ENCODE measurements at places on chromosomes 7 and 10.

DNA sequence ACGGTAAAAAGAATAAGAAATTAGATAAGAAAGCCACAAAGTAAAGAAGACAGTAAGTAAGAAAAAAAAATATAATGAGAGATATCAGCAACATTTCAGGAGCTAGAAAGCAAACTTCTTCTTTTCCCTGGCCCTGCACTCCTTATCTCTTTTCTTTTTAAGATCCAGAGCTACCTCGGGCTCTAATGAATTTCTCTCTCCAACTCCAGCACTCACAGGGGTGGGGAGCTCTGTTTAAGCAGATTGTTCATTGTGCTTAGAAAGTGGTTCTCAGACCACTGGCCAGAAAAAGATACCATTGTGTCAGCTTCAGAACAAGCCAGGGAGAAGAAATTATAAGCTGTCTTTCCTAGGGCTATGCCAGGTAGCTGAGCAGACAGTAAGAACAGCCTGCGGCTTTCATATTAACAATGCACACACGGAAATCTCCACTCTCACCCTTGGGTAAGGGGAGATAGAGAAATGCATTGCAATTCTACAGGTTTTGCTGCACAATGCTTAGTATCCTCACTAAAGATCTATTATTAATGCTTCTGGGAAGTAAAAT is 19.3 kb downstream of the OR2F1 start:
- DNase-seq, result no peak

GRCh38 chr7:15831606-15832005 is 145.1 kb upstream of the MEOX2 start:
- DNase-seq, result no peak

GRCh38 chr10:121237718-121238117 is 360.5 kb downstream of the FGFR2 start:
- no peak for DNase-seq

- no peak for DNase-seq
Observed at GRCh38 chr10:76974017-76974691, 663.5 kb downstream of the KCNMA1 start.

DNA sequence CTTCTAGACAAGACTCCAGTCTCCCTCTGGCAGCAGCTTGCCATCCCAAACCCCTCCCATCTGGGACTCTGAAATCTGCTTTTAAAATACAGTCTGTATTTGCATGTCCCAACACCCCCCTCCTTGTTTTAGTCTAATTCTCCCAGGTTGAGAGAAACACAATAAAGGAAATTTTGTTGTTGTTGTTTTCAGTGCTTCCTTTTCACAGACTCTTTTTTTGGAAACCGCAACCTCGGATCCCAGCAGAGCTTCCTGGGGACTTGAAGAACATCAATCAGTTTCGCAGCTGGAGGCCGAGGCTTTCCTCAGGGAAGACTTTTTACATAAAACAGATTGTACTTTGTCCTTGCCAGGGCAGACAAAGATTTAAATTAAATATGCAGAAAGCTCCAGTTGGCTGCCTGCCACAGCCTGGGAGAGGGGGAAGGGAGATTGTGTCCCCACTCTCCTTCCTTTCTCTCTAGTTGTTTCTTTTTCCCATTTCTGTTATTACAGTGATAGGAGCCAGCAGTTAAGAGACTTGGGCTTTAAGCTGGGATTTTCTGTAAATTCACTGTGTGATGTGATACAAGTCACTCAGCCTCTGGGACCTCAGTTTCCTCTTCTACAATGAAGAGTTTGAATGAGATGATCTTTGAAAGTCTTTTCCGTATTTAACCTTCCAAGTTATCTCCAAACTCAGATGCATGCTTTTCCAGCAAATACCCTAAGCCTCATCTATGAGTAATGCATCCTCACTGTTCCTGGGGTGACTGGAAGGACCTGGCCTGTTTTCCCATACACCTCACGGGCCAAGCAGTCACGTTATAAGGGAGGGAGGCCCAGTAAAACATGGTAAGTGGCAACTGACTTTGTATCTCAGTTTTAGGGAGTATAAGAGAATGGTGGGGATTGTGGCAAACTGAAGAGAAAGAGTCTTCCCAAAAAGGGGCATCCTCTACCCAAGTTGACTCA is 192.3 kb downstream of the REEP3 start:
- DNase-seq, result no peak

GRCh38 chr10:101285519-101286070 is 56.3 kb upstream of the LBX1 start:
- DNase-seq, result no peak

GRCh38 chr10:52558090-52558489 is 214.5 kb downstream of the MBL2 start:
- no peak for DNase-seq

DNA sequence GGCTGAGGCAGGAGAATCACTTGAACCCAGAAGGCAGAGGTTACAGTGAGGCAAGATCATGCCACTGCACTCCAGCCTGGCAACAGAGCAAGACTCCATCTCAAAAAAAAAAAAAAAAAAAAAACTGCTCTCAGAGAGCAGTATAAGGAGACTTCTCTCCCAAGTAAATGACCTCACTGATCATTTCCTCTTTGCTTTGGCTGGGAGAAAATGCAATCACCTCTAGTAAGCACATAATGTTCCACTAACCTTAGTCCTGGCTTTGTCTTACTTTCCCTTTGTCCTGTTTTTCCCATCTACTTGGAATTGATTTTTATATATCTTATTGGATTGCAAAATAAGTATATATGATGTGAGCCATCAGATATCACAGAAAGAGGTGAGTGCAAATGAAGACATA is 2.5 kb downstream of the SLC25A13 start:
- DNase-seq, result no peak

- no peak for DNase-seq
Observed at GRCh38 chr10:77609781-77610272, 27.8 kb downstream of the KCNMA1 start.

- DNase-seq, result no peak
Observed at GRCh38 chr10:77256346-77256745, 381.3 kb downstream of the KCNMA1 start.

DNA sequence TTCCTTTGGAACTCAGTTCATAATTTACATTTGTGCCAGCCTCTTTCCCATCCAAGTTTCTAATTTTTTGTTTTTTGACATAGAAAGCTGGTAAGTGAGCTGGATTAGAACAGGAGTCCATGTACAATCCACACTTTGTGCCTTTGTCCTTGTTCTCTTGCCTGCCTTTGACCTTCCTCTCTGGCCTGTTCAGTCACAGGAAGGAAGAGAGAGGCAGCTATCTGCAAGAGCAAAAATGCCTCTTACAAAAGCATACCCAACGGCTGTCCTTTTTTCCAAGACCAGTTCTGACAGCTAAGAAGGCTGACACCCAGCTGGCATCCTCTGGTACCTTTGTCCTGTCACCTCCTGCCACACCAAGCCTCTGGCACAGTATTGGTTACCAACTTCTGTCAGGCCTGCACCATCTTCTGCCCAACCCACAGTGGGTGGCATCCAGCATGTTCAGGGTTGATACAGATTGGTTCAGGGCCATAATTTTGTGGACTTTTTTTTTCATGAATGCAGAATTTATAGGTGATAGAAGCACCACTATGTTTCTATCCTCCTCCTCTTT is 133.7 kb upstream of the KLF14 start:
- DNase-seq, result no peak

- DNase-seq, result no peak
Observed at GRCh38 chr7:98685541-98685940, 68.5 kb downstream of the NPTX2 start.

- DNase-seq, result no peak
Observed at GRCh38 chr7:75987805-75988567, 6.4 kb downstream of the TMEM120A start.

- no peak for DNase-seq
Observed at GRCh38 chr10:112231602-112232400, 48.2 kb upstream of the GPAM start.

DNA sequence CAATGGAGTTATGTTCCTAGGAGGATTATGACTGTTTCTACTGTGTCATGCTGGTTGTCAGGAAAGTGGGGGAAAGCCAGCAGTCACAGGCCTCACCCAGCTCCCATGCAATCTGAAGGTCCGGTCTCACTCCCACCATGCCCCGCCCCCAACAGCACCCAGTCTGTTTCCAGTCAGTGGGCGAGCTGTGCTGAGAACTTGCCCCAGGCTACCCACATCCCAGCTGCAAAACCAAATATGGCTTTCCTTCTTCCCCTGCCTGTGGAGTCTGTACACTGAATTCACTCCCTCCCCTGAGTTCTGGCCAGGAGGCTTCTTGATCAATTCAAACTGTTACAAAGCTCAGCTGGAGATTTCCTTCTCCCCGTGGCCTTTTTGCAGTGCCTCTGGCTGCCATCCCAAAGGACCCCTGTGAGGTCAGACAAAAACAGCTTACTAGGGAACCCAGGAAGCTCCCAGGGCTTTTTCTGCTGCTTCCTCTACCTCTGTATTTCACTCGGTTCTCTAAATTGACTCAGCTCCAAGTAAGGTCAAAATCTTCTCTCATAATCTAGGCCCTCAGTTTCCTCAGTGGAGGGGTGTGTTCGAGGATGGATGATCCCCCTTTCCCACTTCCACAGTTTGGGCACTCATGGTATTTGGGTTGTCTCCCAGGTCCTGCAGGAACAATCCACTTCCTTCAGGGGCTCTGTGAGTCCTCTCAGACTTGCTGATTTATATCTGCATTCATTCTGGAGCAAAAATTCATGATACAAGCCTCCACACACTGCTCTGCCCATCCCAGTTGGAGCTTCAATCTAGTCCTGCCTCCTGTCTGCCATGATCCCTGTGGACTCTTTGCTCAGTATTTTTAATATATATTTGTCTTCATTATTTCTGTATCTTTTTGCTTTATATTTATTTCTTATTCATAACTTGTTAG is 205.5 kb downstream of the SEMA3D start:
- no peak for DNase-seq

GRCh38 chr7:116687801-116688201 is 15.8 kb downstream of the MET start:
- no peak for DNase-seq

DNA sequence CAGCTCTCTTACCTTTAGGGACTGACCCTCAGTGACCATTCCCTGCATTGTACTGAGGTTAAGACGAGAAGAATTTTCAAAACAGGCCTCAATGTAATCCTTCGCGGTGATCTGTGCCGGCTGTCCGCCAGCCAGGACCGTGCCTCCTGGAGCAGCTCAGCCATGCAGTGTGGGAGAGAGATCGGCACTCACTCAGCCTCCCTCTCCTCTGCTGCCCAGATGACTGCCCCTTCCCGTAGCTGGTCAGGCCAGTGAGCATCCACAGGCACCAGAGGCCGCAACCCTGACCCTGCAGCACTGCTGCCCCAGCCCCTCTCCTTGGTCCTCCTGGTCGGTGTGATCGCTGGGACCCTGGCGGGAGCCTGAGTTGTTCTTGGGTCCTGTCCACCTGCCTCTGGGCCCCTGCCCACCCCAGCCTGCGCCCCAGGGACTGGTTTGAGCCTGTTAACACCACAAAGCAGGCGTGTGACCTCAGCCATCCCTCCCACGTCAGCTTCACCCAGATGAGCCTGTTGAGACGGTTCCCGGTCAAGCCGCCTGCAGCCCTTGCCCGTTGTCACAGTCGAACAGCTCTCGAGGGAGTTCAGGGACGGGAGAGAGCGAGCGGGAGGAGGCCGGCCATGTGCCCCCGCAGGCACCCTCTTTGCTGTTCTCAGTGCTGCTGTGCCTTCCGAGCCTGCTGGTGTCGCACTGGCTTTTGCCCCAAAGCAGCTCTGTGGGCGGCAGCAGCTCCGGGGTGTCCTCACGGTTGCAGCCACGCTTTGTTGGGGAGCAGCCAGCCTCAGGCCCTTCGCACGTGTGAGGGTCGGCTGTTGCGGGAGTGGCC is 37.2 kb downstream of the NKX6-2 start:
- DNase-seq, result no peak

GRCh38 chr7:106151459-106152312 is 39.6 kb upstream of the SYPL1 start:
- no peak for DNase-seq

GRCh38 chr7:1814089-1814811 is 144.2 kb downstream of the ELFN1 start:
- DNase-seq, result no peak

DNA sequence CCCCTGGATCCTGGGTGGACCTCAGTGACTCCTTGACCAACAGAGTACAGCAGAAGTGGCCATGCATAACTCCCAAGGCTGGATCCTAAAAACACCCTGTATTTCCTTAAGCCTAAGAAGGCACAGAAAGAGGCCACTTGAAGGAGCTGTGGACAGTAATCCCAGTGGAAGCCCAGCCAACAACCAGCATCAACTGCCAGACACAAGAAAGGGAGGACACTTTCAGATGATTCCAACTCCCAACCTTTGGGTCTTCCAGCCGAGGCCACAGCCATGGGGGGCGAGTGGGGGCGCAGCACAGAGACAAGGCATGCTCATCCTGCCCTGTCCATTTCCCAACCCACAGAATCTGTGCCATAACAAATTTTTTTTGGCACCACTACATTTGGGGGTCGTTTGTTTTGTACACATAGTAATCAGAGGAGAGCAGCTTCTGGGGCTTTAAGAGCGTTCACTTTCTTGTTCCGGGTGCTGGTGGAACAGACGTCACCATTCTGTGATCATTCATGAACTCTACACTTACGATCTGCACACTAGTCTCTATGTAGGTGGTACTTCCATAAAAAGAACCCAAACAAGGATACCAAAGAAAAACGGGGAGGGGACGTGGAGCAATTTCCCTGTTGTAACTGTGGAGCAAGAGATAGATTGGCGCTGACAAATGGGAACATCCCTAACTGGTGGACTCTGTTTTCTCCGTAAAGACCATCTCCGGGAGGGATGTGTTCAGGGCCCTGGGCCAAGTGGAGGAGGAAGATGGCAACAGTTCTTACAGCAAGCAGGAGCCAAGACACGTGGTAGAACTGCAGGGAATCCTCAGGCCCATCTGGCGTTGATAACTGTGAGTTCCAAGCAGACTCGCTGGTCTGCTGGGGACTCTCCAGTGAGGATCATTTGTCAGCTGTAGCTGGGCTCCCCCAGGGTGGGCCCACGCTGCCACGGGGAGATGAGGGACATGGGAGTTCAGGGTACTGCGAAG is 6.0 kb upstream of the SLC29A3 start:
- DNase-seq, result no peak

DNA sequence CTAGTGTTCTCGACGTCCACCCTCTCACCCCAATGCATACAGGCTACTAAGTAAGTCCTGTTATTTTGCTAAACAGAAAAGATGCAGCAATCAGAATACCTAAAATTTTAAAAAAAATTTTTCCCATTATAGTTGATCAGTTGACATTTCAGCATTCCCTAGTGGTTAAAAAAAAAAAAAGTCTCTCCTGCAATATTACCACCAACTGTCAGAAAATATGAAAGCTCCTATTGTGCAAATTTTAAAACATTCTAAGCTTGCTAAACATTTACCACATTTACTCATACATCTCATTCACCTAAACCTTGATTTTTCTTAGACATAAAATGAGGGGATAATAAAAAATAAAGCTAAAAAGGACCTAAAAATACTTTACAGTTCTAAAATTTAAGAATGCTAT is 165.6 kb downstream of the AVL9 start:
- no peak for DNase-seq

DNA sequence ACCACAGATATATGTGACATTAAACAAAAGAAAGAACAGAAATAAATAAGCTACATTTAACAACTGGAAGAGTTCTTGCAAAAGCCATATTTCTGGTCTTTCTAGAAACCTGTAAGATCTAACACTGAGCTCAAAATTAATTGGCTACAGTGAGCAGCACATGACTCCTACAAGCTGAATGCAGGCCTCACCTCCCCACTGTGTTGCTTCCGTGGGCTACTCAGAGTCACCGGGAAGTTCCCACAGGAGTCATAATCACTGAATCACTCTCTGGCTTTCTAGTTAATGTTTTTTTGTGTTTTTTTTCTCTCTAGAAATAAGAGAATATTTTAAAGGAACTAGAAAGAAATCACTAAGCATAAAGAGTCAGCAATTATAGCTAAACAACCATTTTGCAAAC is 10.2 kb upstream of the MRPS24 start:
- no peak for DNase-seq

- no peak for DNase-seq
Observed at GRCh38 chr7:44388089-44388970, 62.9 kb upstream of the CAMK2B start.

All from stimulated activated CD4-positive, alpha-beta T cell treated with anti-CD3 and anti-CD28 coated beads, Interleukin-4, amount 100 ng/mL, for 48 hours (primary cell).